ENCODE measurements at places on chromosomes 11 and 22.

DNA sequence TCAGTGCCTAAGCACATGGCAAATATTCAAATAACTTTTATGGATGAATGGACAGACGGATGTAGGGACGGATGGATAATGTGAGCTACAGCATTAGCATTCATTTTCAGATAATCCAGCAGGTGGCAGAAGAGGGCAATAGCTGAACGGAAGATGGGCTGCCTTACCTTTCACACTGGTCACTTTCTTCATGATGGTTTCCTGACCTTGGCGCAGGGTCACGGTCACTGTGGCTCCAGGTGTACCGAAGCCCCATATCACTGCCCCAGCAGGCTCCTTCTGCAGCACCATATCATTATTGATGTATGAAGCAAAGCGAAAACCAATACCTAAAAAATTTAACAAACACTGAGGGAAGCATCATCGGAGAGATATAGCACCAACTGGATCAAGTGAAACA is 4.3 kb downstream of the SIAE start:
- DNase-seq = no peak

GRCh38 chr22:39068033-39068785 is 8.9 kb upstream of the APOBEC3G start:
- no peak for DNase-seq

GRCh38 chr11:123362186-123362585 is 67.9 kb upstream of the GRAMD1B start:
- DNase-seq = no peak

DNA sequence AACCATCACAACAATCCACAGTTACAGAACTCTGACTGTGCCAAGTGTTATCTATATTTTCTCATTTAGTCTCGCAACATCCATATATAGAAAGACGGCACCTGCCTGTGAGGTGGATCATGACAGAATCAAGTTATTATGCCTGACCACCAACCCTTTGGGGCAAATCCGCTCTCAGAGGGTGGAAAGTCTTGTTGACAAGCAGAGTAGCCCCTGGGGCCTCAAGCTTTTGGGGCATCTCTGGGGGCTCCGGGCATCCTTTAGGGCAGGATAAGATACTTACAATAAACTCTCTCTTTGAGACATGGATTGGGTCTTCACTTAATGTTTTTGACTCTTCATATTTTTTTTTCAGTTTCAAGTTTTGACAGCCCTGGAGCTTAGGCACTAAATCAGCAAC is 150.5 kb upstream of the NAV2 start:
- DNase-seq = no peak

GRCh38 chr11:61731211-61731951 is 21.1 kb upstream of the MYRF start:
- DNase-seq = no peak

GRCh38 chr22:36375071-36375980 is 12.4 kb downstream of the MYH9 start:
- DNase-seq = no peak

- DNase-seq = no peak
Measured at GRCh38 chr11:108926841-108927577, 262.1 kb downstream of the DDX10 start.

GRCh38 chr11:3949125-3949524 is 93.7 kb downstream of the STIM1 start:
- DNase-seq = no peak

- no peak for DNase-seq
Measured at GRCh38 chr22:38739300-38740055, 16.3 kb downstream of the SUN2 start.

DNA sequence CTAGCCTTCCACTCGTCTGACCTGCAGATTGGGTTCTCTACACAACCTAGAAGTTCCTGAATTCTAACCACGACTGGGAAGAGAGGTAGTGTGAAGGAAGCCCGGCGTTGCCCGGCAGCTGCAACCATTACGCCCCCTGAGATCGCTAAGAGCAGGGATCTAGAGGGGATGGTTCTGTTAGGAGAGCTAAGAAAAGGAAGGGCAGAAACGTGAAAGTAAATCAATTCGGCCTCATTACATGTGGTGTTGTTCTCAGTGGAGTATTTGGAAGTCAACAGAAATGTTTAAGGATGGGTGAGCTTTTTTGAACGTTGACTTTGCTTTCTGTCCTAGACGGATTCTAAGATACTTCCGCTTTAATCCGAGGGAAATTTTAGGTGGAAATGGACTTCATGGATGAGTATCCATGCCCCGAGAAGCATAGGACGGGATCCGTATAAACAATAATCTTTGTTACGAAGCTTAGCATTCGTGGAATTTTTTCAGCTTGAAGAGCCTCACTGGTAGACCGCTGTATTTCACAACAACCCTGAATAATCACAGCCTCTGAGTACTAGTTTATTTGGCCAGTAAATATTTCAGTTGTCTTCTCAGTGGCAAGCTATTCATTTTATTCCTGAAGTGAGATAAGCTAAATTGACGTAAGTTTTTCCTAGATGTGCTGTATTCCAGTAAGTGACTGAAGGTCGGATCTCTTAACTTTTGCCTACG is 629 bp downstream of the ATP5MG start:
- peak; percentile 74 for DNase-seq
